Activated T-helper 1 cell treated with Interleukin-2 at 50 U/mL for 16 hours (primary cell): ENCODE measurements at places on chromosomes 4 and X.

- DNase-seq = no peak
Measured at GRCh38 chrX:2863646-2864045, 34.9 kb downstream of the GYG2 start.

- DNase-seq = no peak
Measured at GRCh38 chr4:161525121-161525520, 638.7 kb downstream of the FSTL5 start.

GRCh38 chrX:12197030-12197429, 58.8 kb downstream of the FRMPD4 start:
- DNase-seq = no peak

DNA sequence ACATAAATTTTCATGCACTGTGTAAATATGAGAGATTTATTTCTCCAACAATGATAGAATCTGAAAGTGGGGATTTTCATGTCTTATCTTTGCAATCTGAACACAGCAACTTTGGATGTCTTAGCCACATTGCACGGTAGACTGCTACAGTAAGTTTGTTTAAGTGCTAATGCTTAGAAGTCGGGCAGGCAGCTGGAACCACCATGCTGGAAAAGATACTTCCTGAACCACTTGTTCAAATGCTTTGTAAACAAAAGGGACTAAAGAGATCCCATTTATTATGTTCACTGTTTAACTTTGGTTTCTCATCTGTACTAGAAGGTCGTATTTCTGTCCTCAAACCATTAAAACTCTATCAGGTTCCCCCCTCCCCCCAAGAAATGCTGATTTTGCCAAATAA, 555.9 kb upstream of the DIPK2B start:
- DNase-seq = no peak

DNA sequence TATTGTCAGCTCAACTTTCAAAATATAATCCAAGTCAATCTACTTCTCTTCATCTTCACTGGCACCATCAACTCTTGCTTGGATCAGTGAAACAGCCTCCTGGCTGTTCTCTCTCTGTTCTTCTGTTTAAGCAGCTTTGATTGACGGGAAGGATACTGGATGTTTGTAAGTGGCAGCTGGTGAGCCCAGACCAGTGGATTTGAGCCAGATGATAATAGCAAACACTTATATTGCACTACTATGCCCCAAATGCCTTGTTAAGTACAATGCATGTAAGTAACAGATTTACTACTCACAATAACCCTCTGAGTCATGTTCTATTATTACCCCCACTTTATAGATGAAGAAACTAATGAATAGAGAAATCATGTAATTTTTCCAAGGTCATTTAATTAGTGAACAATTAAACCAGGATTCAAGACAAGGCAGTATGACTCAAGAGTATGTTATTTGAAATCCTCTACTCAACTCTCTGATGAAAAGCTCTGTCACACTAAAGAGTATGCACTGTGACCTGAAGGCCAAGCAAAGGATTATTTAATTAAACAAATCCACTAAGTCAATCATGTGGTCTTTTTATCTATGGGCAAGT, 44.8 kb downstream of the SPANXN3 start:
- DNase-seq = no peak

GRCh38 chrX:2751291-2751690, 549 bp upstream of the XG start:
- no peak for DNase-seq

DNA sequence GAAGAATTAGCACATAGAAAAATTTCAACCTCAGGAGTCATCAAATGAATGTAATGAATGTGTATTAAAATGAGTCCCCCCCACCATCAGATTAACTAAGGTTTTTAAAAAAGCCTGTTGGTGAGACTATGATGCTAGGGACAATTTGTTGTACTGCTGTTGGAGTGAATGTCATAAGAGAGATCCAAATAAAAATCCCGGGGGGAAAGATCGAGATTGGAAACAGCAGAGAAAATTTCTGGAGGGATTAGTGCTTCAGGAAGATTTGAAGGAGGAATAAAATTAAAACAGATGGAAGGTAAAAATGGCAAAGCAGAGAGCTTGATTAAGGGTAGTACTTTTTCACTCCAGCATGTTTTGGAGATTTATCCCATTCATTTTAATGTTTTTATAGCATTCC, 25.9 kb upstream of the SFRP2 start:
- no peak for DNase-seq

DNA sequence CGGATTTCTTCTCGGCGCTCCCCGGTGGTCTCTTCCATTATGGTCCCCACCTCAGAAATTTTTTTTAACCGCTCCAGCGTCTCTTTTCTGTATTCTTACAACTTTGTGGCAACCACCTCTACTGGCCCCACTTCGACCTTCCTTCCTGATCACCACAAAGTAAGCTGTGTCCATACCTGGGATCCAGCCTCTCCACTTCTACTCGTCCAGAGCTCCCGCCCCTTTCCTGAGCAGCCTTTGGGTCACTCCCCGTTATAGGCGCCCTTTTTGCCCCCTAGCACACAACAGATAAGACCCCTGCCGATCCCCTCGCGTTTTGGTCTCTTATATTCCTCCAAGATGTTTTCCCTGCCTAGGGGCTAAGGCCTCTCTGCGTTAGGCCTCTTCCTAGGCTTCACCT, 557 bp downstream of the PIGG start:
- DNase-seq = no peak

DNA sequence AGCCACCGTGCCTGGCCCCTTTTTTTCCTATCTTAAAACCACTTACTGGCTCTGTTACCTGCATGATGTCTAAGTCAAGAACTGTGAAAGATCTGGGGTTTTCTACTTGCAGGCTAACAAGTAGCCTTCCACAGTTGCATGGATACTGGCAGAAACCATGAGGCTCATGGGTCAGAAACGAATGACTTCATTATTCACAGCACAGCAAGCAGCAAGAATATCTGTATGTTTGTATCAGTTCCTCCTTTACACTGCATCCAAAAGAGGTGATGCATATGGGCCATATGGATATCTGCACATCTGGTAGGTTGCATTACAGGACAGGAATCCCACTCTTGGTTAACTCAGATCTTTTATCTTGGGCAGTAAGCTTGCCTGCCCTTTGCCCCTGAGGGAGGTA, 154.9 kb upstream of the NUDT6 start:
- DNase-seq = no peak

DNA sequence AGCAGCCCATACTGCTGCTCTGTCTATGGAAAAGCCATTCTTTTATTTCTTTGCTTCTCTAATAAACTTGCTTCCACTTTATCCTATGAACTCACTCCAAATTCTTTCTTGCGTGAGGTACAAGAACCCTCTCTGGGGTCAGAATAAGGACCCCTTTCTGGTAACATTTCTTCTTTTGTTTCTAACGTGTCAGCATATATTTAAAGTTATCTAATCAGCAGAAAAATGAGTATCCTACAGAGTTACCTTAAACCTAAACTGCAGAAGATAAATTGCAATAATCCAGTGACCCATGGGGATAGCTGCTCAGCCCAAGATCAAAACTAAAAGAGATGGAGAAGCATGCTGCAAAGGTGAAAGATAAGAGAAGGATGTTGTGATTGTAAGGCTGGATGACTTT, 4.0 kb downstream of the ADH5 start:
- no peak for DNase-seq

GRCh38 chr4:142817442-142817841, 28.7 kb downstream of the INPP4B start:
- peak; percentile 1 for DNase-seq

- no peak for DNase-seq
Measured at GRCh38 chr4:54662901-54663585, 5.3 kb downstream of the KIT start.

GRCh38 chr4:41725254-41725653, 23.3 kb downstream of the PHOX2B start:
- no peak for DNase-seq
